Activated CD8-positive, alpha-beta memory T cell treated with anti-CD3 and anti-CD28 coated beads, Interleukin-2, amount 10 ng/mL, durations not matched to agents 7 days and 5 days (primary cell): ENCODE measurements at places on chromosomes 11 and 22.

- DNase-seq = peak; percentile 73
Observed at GRCh38 chr11:128734103-128734831, 40.4 kb downstream of the FLI1 start.

DNA sequence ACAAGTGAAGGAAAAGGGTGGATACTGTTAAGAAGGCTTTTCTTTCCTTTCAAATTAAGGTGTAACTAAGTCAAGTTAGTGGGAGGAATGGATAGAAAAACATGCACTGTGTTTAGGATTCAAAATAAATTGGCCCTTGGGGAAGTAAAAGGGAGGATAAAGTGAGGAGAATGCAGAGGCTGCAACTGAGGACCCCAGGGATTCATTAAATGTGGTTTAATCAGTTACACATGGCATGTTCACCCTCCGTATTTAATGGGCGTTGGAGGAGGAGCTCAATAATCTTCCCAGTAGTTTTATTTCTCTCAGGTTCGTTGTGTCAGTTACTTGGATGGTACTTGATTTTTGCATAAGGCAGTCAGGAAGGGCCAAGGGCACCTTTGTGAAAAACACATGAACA is 966.3 kb downstream of the JRKL start:
- DNase-seq = no peak

DNA sequence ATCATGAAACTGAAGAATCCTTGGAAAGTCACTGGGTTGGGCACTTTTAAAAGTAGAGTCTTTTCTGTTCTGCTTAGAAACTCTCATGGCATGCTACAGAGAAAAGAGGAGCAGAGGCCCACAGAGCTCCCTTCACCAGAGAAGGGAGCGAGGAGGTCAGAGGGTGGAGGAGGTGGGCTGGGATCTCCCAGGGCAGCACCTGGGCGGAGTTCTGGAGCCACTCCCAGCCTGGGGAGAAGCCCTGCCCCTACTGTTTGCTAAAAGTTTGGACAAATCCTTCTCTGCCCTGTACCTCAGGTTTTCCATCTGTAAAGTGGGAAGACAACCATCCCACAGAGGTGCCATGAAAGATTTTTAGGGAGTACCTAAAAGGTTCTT is 299.1 kb downstream of the KIRREL3 start:
- no peak for DNase-seq

DNA sequence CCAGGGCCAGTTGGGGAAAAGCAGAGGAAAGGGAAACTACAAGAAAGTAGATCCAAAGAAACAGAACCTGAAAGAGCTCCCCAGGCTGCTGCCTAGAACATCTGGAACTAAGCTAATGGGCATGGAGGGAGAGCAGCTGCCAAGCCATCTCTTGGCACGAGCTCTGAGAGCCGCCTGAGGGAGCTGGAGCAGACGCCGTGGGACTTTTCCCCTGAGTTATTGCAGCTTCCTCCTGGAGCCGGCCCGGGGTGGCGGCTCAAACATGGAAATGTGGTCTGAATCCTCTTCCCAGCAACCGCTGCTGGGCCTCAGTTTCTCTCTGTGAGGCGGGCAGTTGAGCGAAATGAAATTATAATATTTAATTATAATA is 41.8 kb downstream of the LIF start:
- no peak for DNase-seq

GRCh38 chr11:120675171-120675570 is 163.6 kb downstream of the GRIK4 start:
- no peak for DNase-seq
